ENCODE measurements at places on chromosomes 16 and 17. TPM values are rescaled to one million over a fixed set of nuclear protein-coding genes. Genes with fewer than 3 reads are reported as not detected.

The SLC5A10 gene
- total RNA-seq, result not detected

The ACSM2A gene
- total RNA-seq, result not detected

The UTS2R gene
- total RNA-seq, result not detected

The DNAI2 gene
- total RNA-seq, result 1.2 TPM

The ABCA8 gene
- total RNA-seq, result not detected

The SIRT7 gene
- total RNA-seq, result 65.2 TPM

The SLC25A10 gene
- total RNA-seq, result 22.0 TPM

The KRTAP9-4 gene
- total RNA-seq, result not detected

The DNASE1L2 gene
- 2.2 TPM for total RNA-seq

The MBTD1 gene
- total RNA-seq, result 15.6 TPM

The SLC5A11 gene
- total RNA-seq, result not detected

The ZG16B gene
- 8.1 TPM for total RNA-seq

The CEP295NL gene
- total RNA-seq, result 0.23 TPM

The NOTUM gene
- 0.25 TPM for total RNA-seq

The ADAD2 gene
- total RNA-seq, result not detected
